ENCODE measurements at places on chromosomes 2 and 18.

DNA sequence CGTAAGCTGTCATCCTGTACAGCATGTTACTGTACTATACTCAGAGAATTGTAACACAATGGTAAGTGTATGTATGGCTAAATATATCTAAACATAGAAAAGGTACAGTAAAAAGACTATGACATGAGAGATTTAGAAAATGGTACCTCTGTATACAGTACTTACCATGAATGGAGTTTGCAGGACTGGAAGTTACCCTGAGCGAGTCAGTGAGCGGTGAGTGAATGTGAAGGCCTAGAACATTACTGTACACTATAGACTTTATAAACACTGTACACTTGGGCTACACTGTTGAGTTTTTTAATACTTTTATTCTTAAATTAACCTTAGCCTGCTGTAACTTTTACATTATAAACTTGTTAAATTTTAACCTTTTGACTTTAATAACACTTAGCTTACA is 1.5 kb downstream of the DDX18 start:
- no peak for DNase-seq

DNA sequence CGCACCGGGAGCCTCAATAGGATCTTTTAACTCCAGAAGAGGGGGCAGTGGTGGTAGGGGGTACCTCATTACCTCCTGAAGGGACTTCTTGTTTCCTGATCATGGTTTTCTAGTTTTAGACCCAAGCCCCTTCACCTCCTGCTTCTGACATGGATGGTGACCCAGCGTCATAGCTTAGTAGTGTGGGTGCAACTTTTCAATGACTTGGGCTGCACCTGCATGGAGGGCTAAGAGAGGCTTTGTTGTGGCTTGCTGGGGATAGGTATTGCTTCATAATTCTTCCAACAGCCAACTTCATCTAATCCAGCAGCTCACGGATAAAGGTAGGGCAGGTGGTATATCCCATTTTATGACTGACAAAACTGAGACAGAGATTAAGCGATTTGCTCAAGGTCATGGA is 3.0 kb downstream of the SLC1A4 start:
- no peak for DNase-seq

- DNase-seq: no peak
Observed at GRCh38 chr2:121532347-121532766, 1.7 kb downstream of the RNU4ATAC start.

DNA sequence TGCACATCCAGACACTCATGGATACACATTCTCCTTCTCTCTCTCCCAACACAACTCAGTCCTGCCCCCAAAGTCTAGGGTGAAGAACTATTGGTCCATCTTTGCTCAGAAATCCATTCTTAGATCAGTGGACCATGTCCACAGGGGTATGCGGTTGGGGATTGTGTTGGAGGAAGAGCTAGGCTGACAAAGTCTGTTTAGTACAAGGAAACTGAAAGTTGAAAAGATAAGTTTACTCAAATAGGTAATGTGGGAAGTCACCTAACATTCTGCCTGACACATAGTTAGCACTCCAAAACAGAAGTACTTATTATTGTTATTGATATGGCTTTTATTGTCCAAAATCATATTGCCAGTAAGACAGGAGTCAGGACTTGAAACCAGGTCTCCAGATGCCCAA is 55.9 kb downstream of the ALK start:
- DNase-seq: no peak

DNA sequence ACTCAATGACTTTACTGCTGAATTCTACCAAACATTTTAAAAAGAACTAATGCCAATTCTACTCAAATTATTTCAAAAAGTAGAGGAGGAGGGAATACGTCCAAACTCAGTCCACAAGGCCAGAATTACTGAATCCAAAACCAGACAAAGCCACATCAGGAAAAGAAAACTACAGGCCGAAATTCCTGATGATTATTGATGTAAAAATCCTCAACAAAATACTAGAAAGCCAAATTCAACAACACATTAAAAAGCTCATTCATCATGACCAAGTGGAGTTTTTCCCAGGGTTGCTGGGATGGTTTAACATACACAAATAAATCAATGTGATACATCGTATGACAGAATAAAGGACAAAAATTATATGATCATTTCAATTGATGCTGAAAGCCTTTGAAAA is 103.9 kb upstream of the UBE2E3 start:
- DNase-seq: no peak

DNA sequence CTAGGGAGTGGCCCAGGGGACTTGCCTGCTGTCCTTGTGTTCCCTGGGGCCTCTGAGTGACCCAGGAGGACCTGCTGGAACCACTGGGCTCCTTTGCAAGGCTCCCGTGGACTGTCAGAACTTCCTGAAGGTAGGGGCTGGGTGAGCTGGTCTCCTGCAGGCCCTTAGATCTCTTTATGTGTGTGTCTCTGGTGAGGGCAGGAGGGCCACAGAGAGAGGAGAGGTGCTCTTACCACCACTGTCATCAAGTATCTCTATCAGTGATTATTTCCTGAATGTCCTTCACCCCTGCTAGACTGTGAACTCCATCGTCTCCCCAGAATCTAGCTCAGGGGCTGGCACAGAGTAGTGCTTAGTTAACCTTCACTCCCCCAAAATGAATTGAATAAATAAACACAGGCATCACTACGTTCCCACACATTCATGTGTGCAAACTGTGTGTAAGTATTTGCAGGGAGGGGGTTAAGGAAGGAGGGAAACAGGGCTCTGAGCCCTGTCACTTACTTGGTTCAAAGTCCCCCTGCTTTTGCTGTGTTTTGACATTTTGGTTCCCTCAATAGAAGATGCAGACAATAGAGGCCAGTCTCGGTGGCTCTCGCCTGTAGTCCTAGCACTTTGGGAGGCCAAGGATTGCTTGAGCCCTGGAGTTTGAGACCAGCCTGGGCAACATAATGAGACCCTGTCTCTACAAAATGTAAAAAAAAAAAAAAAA is 100.8 kb upstream of the HAAO start:
- no peak for DNase-seq

GRCh38 chr2:190420801-190421200 is 12.6 kb downstream of the MFSD6 start:
- DNase-seq: no peak

DNA sequence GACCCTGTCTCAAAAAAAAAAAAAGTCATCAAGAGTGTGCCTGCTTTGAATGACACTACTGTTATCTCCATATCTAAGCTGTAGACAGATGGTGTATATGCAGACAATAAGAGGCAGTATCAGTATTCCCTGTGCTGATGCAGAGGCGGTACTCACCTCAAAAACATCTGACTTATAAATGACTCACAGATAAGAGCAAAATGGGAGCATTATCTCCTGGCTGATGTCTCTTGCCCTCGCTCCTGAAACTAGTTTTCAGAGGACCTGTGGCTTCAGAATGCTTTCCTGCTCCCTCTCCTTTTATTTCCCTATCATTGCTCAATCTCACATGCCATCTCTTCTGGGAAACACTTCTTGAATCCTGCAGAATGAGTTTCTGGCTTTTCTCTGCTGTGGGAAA is 289.6 kb downstream of the PTPRM start:
- no peak for DNase-seq

DNA sequence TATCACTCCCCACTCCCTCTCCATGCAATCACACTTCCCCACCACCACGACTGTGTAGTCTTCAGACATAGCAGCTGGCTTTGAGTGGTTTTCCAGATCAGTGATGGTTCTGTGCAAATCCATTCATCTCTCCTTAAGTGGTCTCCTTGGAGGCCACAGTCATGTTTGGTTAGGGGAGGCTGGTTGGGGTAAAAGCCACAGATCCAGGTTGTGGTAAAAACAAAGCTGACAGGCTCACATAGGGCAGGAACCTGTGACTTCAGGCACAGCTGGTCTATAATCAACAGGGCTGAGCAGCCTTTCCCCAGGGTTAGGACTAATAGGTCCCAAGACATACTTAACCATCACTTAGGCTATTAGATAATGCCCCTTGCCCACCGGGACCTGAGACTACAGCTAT is 46.2 kb upstream of the FZD7 start:
- no peak for DNase-seq

- DNase-seq: no peak
Observed at GRCh38 chr2:216985658-216986141, 125.8 kb upstream of the TNP1 start.

DNA sequence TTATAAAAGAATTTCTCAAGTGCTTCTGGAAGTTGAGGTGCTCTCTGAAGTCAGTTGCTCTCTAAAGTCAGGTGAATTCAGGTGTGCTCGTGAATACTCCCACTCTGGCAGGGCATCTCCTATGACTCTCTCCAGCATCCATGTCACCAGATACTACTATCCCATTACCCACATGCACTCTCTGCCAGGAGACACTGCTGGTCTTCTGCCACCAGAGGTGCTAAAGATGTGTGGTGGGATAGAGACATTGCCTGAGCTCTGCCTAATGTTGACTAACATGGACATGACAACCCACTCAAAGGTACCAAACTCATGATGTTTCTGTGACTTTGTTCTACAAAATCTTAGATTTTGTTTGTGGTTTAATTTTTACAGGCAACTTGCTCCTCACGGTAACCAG is 106.4 kb upstream of the HNRNPA3 start:
- no peak for DNase-seq

DNA sequence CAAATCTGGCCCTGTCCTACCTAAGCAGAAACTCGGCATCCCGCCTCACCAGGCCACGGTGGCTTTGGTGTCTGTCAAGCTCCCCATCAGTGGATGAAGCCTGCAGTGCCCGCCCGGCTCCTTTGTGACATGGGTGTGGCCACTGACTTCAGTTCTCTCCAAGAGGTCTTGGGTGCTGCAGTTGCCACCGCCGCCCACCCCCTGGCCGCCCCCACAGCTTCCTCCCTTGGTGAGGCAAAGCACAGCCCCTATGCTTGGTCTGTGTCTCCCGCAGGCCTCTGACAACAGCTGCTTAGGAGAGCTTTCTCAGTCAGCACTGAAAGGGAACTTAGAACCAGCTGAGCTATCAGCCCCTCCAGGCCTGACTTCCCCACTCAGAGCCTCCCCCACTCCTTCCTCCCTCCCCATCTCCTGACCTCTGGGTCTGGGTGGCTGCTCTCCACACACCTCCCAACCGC is 22.9 kb upstream of the GPR55 start:
- DNase-seq: no peak

DNA sequence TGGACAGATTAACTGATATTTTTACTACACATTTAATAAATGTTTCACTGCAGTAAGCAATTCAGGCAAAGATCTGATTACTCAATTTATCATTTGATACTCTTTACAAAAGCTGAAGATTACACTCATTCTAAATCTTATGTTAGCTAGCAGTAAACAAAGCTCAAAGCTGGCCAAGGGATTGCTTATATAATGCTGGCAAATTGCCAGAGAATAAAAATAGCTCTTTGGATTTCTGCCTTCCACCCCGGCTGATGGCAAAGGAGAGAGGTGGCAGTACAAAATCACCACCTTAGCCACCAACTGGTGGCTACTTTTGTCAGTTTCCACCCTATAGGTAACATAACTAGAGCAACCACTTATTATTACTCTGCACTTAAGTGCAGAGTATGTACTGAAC is 320.5 kb downstream of the FSIP2 start:
- no peak for DNase-seq

- peak; percentile 21 for DNase-seq
Observed at GRCh38 chr18:51153659-51154371, 43.7 kb downstream of the MEX3C start.

GRCh38 chr2:119771331-119771730 is 11.6 kb downstream of the PTPN4 start:
- DNase-seq: no peak

DNA sequence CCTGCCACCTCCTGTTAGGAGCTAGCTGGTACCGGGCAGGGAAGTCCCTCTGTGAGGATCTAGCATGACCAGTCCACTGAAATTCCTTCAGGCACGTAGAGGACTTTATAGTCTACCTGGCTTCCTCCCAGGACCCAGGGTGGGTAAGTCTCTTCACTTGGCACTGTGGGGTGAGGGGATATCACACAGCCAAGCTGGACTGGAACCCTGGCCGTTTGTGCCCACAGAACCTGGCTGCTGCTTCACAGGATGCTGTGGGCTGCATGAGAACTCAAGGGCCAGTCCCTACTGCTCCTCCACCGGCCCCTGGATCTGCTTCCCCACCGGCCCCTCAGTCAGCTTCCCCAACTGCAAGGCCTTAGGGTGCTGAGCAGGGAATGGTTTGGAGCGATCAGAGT is 35.8 kb downstream of the HS1BP3 start:
- DNase-seq: no peak

- no peak for DNase-seq
Observed at GRCh38 chr2:681312-681711, 4.1 kb upstream of the TMEM18 start.

DNA sequence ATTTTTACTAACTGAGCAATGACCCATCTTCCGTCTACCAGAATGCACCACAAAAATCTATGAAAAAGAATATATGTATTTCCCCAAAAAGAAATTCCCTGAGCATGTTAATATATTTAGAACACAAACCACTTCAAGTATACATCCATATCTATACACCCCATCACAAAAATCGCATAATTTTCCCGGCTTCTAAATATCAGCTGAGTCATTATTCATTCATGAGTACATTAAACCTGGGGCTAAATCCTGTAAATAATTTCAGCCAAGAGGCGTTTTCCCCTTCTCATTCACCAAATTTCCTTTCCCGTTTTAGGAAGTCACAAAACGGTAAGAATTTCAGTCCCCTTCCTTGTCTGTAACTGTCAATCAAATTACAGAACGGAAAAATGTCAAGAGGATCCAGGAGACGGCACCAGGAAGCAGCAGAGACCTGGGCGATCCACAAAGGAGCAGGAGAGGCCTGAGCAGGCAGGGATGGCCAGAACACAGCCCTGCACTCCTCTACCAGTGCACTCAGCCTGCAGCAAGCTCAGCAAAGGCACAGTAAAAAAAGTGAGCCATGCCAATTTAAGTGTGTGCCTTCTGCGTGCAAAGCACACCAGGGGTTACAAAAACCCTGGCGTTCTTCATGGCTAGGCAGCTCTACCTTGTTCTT is 300.7 kb downstream of the TCF4 start:
- DNase-seq: no peak

DNA sequence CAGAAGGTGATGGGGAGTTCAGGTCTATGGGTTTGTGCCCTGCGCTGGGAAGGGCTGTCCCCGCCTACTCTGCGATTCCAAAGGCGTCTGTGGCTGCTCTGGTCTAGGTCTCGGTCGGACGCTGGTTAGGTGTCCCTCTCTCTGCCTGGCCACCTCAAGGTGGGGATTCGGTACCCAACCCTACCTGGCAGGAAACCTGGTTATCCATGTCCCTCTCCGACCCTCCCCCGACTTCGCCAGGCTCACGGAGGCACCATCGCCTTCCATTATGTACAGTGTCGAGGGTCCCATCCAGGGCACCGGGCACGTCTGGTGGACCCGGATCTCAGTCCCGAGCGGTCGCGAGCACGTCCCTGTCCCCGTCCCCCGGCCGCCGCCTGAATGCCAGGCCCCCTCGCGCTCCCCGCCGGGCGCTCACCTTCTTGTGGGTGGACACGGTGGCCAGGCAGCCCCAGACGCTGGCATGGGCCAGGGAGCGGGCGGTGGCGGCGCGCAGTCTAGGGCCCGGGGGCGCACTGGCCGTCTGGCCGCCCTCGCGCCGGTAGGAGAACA is 628 bp downstream of the CREG2 start:
- no peak for DNase-seq

All from activated CD4-positive, alpha-beta T cell treated with anti-CD3 and anti-CD28 coated beads for 4 hours (primary cell).